Right renal pelvis (tissue), 4 donors: ENCODE measurements at places on chromosomes 3 and 15.

DNA sequence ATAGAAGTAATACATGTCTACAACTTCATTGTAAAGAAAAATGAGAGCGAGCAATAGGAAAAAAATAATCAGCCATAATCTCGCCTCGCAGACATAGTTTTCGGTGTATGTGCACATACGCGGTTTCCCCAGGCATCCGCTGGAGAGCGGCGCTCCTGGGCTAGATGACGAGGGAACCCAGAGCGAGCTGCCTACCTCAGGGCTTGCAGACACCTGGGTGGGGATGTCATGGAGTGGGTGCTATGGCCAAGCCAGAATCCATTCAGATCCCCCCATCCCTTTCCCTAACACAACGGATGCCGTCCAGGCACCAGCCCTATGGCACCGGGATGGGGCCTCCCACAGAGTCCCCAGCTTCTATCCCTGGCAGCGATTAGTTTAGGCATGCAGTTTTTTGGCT is 4.5 kb upstream of the CFAP100 start:
- no peak for DNase-seq

- DNase-seq: no peak
Measured at GRCh38 chr15:57015897-57016296, 97.5 kb downstream of the TCF12 start.

DNA sequence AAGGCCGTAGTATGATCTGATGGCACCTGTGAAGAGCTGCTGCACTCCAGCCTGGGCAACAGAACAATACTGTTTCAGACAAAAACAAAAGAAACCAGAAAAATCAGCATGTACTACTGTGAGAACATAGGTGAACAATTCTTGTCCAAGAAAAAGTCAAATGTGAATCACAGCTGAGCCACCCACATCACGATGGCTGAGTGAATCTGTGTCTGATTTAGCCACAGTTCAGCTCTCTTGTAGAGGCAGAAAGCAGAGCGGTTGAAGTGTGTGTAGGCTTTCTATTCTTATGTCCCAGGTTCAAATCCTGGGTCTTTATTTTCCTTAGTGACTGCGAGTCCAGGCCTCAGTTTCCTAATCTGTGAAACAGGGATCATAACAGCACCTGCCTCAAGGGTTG is 4.4 kb upstream of the FURIN start:
- no peak for DNase-seq

DNA sequence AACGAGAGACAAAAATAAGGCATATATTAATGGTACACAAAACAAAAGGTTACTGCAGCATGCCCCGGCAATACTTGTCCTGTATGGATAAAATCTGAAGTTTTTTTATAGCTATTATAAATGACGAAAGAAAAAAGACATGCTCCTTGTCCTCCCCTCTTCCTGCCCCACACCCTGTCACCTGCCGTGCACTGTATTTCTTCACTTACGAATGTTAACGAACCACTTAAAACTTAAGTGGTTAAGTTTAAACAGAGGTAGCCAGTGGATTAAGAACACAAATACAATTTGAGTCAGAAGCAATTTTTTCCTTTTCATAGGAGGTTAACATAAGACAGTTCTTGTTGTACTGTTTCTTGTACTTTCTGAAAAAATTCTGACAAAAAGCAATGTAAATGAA is 799.1 kb upstream of the NECTIN3 start:
- no peak for DNase-seq

- DNase-seq: no peak
Measured at GRCh38 chr3:179896507-179896906, 140.2 kb downstream of the PEX5L start.

DNA sequence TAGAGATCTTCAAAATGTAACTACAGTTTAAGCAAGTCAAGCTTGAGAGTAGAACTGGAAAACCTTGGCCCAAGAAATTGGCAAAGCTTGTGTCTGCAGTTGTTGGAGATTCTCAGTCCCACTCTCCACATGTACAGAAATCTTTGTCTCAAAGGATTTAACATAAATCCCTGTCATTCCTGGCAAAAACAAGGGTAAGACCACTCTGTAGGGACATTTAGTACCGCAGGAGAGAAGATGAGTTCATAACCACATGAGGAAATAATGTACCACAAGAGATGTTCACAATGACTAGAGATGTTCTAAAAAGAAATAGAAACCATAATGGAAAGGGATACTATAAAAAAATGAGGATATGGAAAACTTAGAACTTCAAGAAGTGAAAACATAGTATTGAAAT is 73.7 kb downstream of the RAB7A start:
- DNase-seq: no peak

DNA sequence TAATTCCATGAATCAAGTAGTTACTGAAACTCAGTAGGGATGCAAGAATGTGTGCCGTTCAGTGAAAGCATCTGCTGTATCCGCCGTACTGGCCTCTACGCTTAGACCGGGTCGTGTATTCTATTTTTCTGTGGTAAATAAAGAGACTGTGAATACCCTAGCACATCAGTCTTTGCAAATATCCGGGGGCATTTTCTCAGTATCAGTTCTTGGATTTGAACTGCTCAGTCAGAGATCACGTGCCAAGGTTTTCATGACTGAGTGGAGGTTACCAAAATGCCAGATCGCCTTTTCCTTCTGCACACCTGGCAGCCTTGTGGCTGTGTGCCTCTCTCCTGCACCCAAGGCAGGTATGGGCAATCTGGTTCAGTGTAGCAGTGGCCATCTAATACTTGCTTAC is 377.0 kb downstream of the OCA2 start:
- DNase-seq: no peak

GRCh38 chr3:186164696-186165095 is 55.8 kb upstream of the ETV5 start:
- no peak for DNase-seq
